ENCODE measurements at places on chromosomes 5 and 9. TPM values are rescaled to one million over a fixed set of nuclear protein-coding genes. Genes with fewer than 3 reads are reported as not detected.
A peak's percentile ranks its signal among the peaks of the same experiment; 100 is the strongest.

DNA sequence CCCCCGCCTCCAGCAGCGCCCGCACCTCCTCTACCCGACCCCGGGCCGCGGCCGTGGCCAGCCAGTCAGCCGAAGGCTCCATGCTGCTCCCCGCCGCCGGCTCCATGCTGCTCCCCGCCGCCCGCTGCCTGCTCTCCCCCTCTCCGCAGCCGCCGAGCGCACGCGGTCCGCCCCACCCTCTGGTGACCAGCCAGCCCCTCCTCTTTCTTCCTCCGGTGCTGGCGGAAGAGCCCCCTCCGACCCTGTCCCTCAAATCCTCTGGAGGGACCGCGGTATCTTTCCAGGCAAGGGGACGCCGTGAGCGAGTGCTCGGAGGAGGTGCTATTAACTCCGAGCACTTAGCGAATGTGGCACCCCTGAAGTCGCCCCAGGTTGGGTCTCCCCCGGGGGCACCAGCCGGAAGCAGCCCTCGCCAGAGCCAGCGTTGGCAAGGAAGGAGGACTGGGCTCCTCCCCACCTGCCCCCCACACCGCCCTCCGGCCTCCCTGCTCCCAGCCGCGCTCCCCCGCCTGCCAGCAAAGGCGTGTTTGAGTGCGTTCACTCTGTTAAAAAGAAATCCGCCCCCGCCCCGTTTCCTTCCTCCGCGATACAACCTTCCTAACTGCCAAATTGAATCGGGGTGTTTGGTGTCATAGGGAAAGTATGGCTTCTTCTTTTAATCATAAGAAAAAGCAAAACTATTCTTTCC, 19.3 kb downstream of the CDKN2A start:
- peak; percentile 32 for DNase-seq
- H3K27me3 ChIP-seq = peaks cover 83% of the 10 kb centered on the region
- no peaks in the 10 kb centered on the region for H3K36me3 ChIP-seq
- no peak overlapping the region for H3K27ac ChIP-seq
- H3K4me3 ChIP-seq = no peak overlapping the region

DNA sequence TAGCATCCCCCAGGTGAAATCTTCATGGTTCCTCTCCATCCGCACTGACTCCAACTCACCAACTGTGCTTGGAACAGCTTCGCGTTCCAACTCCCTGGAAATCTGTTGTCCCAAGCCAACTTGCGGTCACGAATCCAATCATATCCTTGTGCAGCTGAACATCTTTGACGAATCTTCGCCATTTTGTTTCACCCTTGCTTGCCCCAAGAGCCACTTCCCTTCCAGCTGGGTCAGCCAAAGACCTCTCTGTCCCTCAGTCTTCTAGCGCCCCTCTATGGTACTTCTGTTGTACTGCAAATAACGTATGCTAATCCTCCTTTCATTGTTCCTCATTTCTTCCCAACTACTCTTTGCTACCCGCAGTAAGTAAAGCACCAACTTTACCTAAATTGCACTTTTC, 61.0 kb upstream of the TARS1 start:
- H3K36me3 ChIP-seq = no peaks in the 10 kb centered on the region
- no peak overlapping the region for H3K27ac ChIP-seq
- no peak for DNase-seq
- no peak overlapping the region for H3K4me3 ChIP-seq

DNA sequence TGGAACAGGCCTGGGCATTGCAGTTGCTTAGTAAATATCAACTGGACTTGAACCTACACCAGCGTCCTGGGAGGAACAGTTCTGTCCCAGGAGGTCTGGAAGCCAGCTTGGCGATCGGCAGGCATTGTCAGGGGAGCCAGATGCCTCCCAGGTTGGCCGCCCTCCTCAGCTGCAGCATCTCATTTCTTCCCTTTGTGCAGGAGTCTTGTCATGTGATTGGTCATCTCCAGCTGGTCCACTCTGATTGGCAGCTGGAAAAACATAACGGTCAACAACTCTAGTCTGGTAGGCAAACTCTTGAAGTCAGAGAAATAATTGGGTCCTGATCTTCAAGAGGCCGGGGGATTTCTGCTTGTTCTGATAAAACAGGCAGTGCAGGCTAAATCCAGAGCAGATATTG, 29.6 kb upstream of the NCS1 start:
- H3K27me3 ChIP-seq = no peaks in the 10 kb centered on the region
- H3K4me3 ChIP-seq = no peak overlapping the region
- no peaks in the 10 kb centered on the region for H3K36me3 ChIP-seq
- H3K4me1 ChIP-seq = peaks cover 16% of the 10 kb centered on the region
- DNase-seq = no peak
- H3K27ac ChIP-seq = no peak overlapping the region

DNA sequence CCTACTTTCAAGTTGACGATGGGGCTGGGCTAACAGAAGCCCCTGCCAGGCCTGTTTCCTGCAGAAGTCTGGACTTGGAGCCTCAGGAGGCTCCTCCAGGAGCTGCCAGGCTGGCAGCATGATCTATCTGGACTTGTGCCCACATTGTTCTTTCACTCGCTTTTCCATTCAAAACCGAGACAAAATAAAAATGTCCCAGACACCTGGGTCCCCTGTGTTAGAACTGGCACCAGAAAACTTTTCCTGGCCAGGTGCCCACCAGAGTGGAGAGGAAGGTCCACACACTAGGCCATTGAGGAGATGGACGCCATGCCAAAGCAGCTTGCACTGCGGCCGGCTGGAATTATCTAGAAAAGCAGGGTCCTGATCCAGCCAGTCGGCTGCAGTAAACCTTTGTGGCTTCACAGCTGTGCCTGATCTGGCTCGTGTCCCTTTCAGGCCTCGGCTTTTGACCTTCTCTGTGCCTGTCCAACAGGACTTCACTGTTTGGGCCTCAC, 78.2 kb downstream of the GCNT1 start:
- H3K4me3 ChIP-seq = no peak overlapping the region
- no peak overlapping the region for H3K27ac ChIP-seq
- H3K4me1 ChIP-seq = no peaks in the 10 kb centered on the region
- no peaks in the 10 kb centered on the region for H3K27me3 ChIP-seq
- no peaks in the 10 kb centered on the region for H3K36me3 ChIP-seq
- no peak for DNase-seq

DNA sequence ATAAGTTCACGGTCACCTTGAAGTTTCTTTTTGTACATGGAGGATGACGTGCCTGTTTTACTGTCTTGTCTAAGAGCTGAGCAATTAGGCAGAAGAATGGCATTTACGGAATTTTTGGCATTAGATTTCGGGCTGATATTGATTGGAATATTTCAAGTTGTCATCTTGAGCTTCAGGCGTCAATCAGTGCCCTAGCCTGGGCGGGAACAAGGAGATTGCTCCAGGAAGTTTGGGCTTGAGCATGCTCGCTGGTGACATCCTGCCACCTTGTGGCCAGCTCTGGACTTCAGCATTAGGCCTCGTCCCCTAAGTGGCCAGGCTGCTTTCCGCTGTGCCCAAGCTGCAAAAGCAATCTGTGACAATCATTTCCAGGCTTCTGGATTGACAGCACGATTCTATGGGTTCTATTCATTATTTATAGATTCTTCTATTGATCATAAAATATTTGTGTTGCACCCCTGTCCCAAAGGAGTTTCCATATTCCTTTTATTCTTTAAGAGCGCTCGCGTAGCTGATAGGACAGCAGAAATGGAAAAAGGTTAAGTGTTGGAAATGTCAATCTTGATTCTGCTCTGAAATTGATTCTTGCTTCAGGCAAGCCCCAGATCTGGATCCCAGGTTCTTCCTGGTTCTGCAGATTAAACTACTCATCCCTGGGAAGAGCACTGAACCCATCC, 79.3 kb downstream of the SLC28A3 start:
- no peak overlapping the region for H3K4me3 ChIP-seq
- H3K27me3 ChIP-seq = no peaks in the 10 kb centered on the region
- no peak overlapping the region for H3K27ac ChIP-seq
- H3K36me3 ChIP-seq = no peaks in the 10 kb centered on the region
- peaks cover 3% of the 10 kb centered on the region for H3K4me1 ChIP-seq

DNA sequence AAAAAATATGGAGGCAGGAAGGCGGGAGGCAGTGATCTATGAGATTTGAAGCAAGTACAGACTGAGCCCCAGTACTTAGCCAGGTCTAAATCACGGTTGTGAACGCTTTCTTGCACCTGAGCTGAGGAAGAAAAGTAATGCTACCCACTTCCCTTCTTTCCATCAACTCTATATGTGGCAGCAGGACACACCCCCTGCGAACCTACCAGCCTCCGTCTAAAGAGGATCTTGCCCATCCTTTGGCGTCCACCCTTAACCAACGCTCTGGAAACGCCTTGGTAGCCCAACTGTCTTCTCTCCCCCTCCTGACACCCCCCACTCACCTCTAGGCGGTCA, 545 bp downstream of the HMGCS1 start:
- H3K27ac ChIP-seq = peak overlapping the region; percentile 95
- H3K4me1 ChIP-seq = peaks cover 21% of the 10 kb centered on the region
- H3K4me3 ChIP-seq = peak overlapping the region; percentile 96
- DNase-seq = no peak

DNA sequence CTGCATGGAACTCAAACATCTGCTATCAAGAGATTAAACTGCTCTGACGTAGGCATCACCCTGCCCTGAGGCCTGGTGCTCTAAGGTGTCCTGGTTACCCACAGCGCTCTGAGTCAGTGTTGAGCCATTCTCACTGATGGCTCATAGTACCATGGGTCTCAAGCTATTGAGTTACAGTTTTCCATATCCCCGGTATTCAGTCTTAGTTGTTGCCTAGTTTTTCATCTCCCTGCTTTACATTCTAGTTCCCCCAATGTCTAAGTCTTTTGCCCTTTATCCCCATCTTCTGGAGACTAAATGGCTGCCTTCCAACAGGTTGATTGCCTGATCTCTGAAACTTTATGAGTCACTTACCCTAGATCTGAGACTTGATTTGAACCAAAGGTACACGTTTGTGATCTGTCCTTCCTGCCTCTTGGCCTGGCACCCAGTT, 161.2 kb upstream of the PTGER4 start:
- no peaks in the 10 kb centered on the region for H3K36me3 ChIP-seq
- no peak for DNase-seq
- H3K4me1 ChIP-seq = peaks cover 29% of the 10 kb centered on the region
- H3K27ac ChIP-seq = no peak overlapping the region
- no peaks in the 10 kb centered on the region for H3K27me3 ChIP-seq
- no peak overlapping the region for H3K4me3 ChIP-seq

DNA sequence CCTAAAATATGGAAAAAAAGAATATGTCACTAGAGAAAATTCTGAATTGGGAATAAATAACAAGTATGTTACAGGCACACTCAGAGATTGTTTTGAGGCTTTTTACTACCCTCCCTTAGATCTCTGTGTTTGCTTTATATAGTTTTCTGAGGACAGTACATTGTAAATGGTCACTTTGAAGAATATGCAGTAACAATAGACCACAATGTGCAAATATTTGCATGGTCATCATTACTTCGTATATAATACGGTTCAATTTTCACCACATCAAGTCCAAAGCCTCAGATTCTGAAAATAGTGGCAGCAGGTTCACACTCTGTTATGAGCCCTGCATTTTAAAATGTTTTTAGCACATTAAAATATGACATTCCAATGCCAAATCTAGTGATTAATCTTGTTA, 238.6 kb downstream of the ADAMTS6 start:
- no peak overlapping the region for H3K27ac ChIP-seq
- H3K4me3 ChIP-seq = no peak overlapping the region
- DNase-seq = no peak
- H3K4me1 ChIP-seq = no peaks in the 10 kb centered on the region

- H3K27ac ChIP-seq = no peak overlapping the region
- peaks cover 11% of the 10 kb centered on the region for H3K27me3 ChIP-seq
- no peak overlapping the region for H3K4me3 ChIP-seq
- no peaks in the 10 kb centered on the region for H3K4me1 ChIP-seq
- no peaks in the 10 kb centered on the region for H3K36me3 ChIP-seq
- DNase-seq = no peak
Measured at GRCh38 chr5:96338624-96339415, 94.2 kb downstream of the PCSK1 start.

DNA sequence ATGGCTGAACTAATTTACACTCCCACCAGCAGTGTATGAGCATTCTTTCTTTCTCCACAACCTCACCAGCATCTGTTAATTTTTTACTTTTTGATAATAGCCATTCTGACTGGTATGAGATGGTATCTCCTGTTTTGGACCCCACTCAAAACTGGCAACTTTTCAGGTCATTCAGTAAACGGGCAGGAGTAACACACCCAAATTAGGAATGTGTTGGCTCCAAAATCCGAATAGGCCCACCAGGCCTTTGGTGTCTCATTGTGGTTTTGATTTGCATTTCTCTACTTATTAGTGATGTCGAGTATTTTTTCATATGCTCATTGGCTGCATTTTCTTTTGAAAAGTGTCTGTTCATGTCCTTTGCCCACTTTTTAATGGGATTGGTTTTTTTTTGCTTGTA, 517.1 kb downstream of the TMEM232 start:
- no peak overlapping the region for H3K4me3 ChIP-seq
- no peaks in the 10 kb centered on the region for H3K4me1 ChIP-seq

GRCh38 chr9:138072161-138072842, 194.7 kb downstream of the CACNA1B start:
- H3K27ac ChIP-seq = no peak overlapping the region
- no peak overlapping the region for H3K4me3 ChIP-seq
- no peak for DNase-seq

DNA sequence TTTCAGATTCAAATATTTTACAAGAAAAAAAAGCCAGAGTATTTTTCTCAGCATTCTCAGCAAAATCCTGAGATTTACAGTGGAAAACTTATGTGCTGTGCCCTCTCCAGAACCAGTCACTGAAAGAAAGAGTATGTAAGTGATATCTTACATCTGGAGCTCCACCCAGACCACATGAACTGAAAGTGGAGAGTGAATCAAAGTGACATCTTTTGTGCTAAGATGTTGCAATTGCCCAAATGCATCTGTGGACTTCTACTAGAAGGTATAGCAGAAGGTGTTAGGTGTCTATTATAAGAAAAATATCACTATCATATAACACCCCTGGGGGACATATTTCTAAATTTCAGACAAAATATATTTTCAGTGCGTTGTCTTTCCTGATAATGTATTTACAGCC, 49.0 kb upstream of the RIC1 start:
- H3K4me3 ChIP-seq = no peak overlapping the region
- H3K36me3 ChIP-seq = no peaks in the 10 kb centered on the region
- peaks cover 8% of the 10 kb centered on the region for H3K4me1 ChIP-seq
- DNase-seq = no peak

DNA sequence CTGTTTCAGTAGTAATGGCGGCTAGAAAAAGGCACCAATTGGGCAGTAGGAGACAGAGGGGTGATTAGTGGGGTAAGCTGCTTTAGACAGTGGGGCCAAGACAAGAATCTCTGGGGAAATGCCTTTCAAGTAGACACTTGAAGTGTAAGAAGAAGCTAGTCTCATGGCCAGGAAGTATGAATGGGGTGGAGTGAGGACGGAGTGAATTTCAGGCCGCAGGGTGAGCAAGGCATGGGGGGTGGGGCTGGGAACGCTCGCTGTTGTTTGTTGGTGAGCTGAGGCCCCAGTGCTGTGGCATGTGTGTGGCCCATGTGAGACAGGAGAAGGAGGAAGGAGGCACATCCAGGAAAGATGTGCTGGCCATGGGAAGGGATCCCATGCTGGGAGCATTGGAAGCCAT, 149.2 kb upstream of the NFIL3 start:
- H3K27me3 ChIP-seq = no peaks in the 10 kb centered on the region
- H3K4me1 ChIP-seq = no peaks in the 10 kb centered on the region
- no peak overlapping the region for H3K27ac ChIP-seq

LEAP2 gene
- polyA plus RNA-seq = 1.1 TPM

MYMK gene
- polyA plus RNA-seq = not detected

N4BP3 gene
- polyA plus RNA-seq = 0.53 TPM

All from CD4-positive, alpha-beta memory T cell (primary cell).